ENCODE measurements at places on chromosomes 7 and 10.

DNA sequence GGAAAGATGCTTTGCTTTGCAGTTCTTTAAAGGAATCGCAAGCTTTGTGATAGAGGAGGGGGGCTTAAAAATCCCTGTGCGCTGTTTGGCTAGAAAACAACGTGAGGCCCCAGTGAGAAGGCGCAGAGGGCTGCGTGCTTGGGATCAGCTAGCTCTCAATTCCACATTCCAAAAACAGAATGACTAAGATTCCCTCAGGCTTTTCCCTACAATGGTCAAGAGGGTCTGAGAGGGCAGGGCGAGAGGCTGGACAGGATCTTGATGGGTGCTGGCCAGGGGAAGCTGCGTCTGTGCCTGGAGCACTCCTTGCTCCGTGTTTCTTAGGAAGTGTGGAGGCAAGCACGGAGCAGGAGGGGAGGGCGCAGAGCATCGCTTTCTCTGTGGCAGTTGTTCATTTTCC, 72.1 kb upstream of the INHBA start:
- no peak for DNase-seq

DNA sequence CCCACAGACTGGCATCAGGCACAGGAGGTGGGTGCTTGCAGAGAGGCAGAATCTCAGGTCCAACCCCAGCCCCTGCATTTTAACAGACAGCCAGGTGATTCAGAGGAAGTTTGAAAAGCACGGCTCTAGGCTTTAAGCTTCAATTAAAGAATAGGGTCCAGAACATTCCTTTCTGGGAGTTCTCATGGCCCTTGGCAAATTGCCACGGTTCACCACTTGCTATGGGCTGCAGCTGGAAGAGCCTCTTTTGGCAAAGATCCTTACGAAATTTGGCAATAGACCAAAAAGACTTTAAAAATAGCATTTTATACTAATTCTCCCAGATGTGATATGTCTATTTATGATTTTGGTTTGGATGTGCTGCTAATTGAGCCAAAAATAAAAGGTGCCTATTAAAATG, 148.1 kb downstream of the ITGA8 start:
- DNase-seq: no peak

DNA sequence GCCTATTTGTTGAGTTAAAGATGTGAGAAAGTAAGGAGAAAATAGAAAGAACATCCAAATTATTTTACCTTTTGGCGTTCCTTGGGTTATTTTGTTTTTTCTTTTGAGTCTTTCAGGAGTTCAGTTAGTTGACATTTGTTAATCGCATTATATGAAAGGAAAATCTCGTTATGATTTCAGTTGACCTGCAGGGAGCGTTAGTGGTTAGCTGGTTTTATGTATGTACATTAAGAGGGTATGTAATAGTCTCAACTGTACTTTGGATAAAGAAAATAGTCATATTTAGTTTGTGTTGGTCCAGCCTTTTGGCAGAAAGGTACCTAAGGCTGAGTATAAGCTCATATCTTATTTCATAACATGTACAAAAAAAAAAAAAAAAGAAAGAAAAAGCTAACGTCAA, 4.0 kb downstream of the BMPER start:
- no peak for DNase-seq

- DNase-seq: no peak
Measured at GRCh38 chr10:1569208-1569607, 168.1 kb downstream of the ADARB2 start.

DNA sequence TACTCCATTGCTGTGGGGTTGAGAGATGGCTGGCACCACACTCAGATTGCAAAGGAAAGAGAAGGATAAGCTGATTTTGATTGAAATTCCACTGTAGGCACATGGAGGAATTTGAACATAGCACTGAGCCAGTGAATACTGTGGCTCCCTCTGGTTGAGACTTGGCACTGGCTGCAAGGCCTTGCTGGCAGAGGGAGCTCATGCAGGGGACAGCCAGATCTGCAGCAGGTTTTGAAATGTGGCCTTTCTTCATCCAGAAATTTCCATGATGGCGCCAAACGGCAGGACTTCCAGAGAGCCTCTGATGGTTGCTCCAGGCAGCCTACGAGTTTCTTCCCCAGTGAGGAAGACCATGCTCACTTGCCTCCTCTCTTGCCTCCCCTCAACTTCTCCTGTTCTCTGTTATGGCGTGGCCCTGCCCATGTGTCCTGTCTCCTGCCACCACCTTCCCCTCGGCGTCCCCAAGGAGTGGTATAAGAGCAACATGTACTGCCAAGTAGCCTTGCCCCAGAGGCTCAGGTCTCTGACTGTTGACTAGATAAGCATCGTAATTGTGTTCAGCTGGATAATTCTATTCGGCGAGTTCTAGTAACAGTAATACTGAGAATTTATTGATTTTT, 265.6 kb downstream of the CCDC3 start:
- DNase-seq: no peak
